ENCODE measurements at places on chromosomes 3 and 15.

DNA sequence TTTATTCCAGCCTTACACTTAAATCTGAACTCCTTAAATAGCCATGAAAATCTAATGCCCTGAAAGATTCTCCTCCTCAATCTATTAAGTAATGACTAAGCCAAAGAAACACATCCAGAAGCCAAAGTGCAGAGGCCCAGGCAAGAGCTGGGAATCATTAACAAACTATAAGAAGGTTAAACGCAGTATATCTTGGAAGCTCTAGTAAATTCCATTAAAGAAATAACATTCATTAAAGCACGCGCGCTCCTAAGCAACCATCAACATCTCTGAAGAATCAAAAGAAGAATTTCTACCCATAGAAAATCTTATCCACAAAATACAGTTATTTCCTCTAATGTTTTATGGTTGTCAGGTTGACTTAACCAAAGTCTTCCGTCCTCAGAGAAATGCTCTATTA is 29.5 kb downstream of the MB21D2 start:
- DNase-seq: no peak

GRCh38 chr3:33145901-33146580 is 32.2 kb downstream of the CRTAP start:
- DNase-seq: no peak

GRCh38 chr3:59601486-59601885 is 551.7 kb upstream of the CFAP20DC start:
- peak; percentile 39 for DNase-seq

DNA sequence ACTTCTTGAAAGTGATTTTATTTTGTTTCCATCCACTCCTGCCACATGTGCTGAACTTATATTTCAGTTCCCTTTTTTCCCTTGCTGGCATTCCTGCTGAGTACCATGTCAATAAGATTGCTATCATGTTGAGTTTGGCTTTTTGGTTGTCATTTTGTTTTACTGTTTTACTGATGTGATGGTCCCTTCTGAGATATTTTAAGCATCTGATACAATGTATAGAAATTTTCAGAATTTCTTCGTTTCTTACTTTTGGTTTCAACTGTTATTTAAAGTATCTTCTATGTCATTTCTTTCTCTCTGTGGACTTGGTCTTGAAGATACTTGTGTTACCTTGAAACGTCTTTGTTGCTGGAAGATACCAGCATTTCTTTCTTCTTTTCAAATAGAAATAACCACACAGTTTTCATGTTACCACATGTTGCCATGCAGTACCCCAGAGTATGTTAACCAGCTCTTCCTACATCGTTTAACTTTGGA is 14.1 kb downstream of the SIDT1 start:
- no peak for DNase-seq

GRCh38 chr15:61831505-61831921 is 228.7 kb downstream of the VPS13C start:
- no peak for DNase-seq

GRCh38 chr3:9782770-9783169 is 9.5 kb downstream of the TADA3 start:
- DNase-seq: no peak

- no peak for DNase-seq
These were observed 46.3 kb upstream of the SLC41A3 start for GRCh38 chr3:126130081-126130855.

DNA sequence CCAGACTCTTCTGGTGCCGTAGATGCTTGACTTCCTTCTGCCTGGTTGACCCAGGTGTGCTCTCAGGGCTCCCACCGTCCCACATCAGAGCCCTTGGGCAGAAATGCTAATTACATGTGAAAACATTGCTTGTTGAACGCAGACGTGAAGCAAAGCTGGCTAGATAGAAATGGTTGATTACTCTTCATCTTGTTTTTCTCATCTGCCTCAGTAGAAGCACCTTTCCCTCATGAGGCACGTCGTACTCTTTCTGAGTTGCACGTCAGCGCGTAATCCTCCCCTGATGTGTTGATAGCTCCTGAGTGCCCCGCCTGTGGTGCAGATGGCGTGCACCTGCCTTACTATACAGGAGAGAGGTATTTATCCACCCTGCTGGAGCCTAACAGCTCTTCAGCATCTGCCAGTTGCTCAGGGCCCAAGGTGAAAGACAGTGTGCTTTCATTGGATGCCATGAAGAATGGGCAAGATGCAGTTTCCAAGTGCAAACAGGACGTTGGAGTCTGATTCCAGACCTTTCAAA is 18.1 kb downstream of the MAP6D1 start:
- no peak for DNase-seq

- peak; percentile 73 for DNase-seq
These were observed 25.2 kb downstream of the ARPP21 start for GRCh38 chr3:35664460-35664919.

DNA sequence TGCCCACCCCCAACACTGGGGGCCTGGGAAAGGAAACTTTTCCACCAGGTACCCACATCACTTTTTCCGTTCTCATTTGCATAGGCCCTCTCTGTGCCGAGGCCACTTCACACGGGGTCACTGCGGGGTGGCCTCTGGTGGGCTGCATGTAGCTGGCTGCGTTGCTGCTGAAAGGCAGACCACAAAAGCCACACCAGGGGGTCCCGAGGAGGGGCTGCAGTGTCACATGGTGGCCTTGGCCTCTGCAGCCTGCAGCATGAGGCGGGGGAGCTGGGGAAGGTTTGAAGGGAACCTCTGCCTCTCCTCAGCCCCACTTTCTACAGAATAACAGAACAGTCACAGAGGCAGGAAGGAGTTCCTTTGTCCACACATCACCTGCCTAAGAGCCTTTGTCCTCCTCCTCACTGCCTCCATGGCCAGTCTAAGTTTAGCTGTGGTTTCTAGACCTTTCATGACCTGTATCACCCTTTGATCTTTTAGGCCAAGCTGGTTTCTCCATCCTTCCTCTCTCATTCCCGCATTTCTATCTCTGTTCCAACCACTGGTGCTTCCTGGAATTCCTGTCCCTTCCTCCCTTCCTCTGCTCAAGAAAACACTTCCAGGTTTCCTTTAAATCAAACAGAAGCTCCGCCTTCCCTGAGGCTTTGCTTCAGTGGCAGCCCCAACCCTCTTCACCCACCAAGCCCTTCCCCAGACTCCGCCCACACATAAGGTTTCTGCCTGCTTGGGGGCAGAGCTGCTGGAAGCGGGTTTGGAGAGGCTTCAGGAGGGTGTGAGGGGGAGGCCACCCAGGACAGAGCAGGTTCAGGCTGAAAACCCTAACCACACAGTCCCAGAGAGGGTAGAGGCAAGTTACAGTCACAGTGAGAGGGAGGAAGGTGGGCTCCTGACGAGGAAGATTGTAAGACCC is 150.7 kb upstream of the TLE3 start:
- DNase-seq: no peak

GRCh38 chr3:50192689-50193141 is 1.3 kb downstream of the GNAT1 start:
- DNase-seq: peak; percentile 74

- DNase-seq: no peak
These were observed 369 bp upstream of the SNX1 start for GRCh38 chr15:64095431-64095794.

DNA sequence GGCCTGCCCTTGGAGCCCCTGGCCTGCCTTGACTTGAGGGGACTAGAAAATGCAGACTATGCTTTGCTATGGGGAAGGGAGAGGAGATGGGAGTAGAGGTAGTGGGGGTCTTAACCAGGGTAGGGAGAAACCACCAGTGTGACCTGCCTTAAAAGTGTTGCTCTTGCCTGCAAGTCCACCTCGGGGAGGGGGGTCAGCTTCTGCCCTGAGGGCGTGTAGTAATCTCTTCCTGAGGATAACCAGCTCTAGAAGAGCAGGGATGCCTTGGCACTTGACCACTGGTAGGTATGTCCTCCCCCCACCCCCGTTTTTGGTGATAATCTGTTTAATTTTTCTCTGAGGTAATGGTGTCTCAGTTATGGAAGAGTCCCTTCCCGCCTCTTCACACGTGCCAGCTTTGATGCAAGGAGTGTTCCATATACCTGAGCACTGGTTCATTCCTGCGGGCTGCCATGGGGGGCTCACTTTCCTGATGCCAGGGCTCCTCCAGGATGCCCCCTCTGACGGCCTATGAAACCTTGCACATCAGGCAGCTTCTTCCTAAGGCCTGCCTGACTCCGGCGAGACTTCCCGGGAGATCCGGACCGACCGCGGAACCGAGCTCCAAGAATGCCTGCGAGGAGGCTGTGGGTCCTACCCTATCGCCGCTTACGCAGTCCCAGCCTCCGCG is 780 bp upstream of the P4HTM start:
- no peak for DNase-seq

DNA sequence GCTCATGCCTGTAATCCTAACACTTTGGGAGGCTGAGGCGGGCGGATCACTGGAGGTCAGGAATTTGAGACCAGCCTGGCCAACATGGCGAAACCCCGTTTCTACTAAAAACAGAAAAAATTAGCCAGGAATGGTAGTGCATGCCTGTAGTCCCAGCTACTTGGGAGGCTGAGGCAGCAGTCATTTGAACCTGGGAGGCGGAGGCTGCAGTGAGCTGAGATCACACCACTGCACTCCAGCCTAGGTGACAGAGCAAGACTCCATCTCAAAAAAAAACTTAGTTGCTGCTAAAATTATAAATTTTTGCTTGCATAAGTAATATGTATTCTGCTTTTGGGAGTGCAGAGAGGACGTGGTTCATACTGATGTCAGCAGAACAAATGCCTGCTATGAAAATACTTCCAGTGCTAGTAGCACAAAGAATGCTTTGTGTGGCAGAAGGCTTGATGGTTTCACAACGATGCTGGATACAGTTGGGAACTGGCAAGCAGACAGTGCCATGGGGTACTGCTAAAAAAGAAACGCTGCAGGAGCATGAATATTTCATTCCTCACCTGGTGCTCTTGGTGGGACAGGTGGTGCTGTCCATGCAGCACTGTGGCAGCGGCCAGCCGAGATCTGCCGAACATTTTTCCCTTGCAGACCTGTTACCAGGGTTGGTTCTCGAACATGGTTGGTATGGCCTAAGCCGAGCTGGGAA is 31.1 kb downstream of the FBXL22 start:
- no peak for DNase-seq

GRCh38 chr3:54631516-54632325 is 296.1 kb downstream of the LRTM1 start:
- no peak for DNase-seq

- DNase-seq: no peak
These were observed 16.4 kb upstream of the BNC1 start for GRCh38 chr15:83300826-83301225.

- DNase-seq: no peak
These were observed 137.2 kb upstream of the RAD18 start for GRCh38 chr3:9100513-9100894.

DNA sequence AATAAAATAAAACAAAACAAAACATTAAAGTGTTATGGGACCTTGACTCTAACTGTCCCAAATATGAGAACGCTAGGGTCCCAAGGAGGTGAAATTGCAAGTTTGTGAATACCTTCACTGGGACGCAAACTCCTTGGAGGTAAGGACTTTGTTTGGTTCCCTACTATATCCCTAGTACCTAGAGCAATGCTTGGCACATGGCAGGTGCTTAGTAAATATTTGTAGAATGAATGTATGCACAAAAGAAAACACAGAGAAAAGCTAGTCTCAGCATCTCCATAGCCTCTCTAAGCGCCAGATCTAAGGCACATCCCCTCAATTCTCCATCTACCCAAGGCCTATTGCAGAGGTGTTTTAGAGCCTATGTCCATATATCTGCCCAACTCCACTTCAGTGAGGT is 30.5 kb downstream of the GPR176 start:
- no peak for DNase-seq

- peak; percentile 15 for DNase-seq
These were observed 20.2 kb upstream of the DIPK2A start for GRCh38 chr3:143951351-143951971.

GRCh38 chr15:68808091-68808490 is 12.6 kb downstream of the ANP32A start:
- DNase-seq: no peak

DNA sequence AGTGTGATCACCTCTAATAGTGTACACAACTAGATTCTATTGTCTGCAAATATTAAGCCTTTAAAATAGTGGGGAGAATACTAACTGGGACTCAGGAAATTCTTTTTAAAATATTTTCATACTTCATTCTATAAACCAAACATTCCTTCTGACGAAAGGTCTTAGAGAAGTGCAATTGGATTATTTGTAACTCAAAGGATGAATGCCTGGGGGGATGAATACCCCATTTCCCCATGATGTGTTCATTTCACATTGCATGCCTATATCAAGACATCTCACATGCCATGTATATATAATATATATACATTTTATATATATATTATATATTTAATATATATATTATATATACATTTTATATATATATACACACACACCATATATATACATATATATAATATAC is 189.9 kb downstream of the VGLL3 start:
- DNase-seq: no peak

GRCh38 chr3:29153811-29154210 is 127.1 kb upstream of the RBMS3 start:
- DNase-seq: no peak

GRCh38 chr3:63900459-63900858 is 11.7 kb downstream of the SCAANT1 start:
- DNase-seq: no peak

Measured in muscle of arm (tissue), 14 donors.